Stimulated activated CD8-positive, alpha-beta memory T cell treated with anti-CD3 and anti-CD28 coated beads, Interleukin-15, amount 100 ng/mL, for 1 hour (primary cell): ENCODE measurements at places on chromosomes 3 and 15.
A peak's percentile ranks its signal among the peaks of the same experiment; 100 is the strongest.

DNA sequence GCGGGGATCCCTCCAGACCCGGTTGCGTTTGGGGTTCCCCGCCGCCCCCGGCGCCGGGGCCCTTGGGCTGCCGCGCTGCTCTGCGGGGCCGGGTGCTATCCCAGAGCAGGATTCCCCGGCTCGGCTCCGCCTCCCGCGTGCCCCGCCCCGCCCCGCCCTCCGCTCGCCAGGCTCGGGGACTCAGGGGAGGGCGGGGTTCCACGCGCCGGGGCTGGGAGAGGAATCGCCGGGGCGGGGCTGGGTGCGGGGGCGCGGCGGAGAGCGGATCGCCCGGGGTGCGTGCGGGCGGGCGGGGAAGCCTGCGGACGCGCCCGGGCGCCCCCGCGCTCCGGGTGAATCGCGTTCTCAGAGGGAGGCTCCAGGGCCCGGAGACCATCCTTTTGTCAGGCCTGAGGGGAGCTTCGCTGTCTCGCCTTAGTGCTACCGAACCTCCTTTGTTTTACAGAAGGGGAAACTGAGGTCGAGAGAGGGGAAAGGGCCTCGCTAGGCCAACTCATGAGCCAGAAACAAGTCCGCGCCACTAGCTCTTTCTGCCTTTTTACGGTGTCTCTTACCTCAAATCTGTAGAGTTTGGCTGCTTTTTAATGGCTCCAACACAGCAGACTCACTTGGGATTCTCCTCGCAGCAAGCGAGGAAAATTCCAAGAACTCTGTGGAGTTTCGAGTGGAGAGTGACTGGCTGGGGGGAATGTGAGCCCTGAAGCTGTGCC lies at the start of gene TMEM158:
TSS of gene TMEM158 (minus strand) at position 82 of the 710 bp plus-strand sequence. CDS start 260 bp downstream, outside the sequence.
- DNase-seq = peak; percentile 47

- DNase-seq = no peak
Observed at GRCh38 chr3:36650271-36650671, 114.1 kb downstream of the DCLK3 start.

- no peak for DNase-seq
Observed at GRCh38 chr3:139916271-139916670, 18.7 kb upstream of the CLSTN2 start.

GRCh38 chr3:186620213-186621092 lies 7.6 kb downstream of the AHSG start:
- DNase-seq = no peak

GRCh38 chr3:17028363-17028762 lies 143.6 kb downstream of the PLCL2 start:
- no peak for DNase-seq

GRCh38 chr3:126551839-126552687 lies 6.7 kb downstream of the C3orf22 start:
- no peak for DNase-seq

- DNase-seq = no peak
Observed at GRCh38 chr3:103499132-103499900, 1064.5 kb downstream of the ZPLD1 start.
